HTR-8/SVneo (cell line): ENCODE measurements at places on chromosomes 6 and 20.

DNA sequence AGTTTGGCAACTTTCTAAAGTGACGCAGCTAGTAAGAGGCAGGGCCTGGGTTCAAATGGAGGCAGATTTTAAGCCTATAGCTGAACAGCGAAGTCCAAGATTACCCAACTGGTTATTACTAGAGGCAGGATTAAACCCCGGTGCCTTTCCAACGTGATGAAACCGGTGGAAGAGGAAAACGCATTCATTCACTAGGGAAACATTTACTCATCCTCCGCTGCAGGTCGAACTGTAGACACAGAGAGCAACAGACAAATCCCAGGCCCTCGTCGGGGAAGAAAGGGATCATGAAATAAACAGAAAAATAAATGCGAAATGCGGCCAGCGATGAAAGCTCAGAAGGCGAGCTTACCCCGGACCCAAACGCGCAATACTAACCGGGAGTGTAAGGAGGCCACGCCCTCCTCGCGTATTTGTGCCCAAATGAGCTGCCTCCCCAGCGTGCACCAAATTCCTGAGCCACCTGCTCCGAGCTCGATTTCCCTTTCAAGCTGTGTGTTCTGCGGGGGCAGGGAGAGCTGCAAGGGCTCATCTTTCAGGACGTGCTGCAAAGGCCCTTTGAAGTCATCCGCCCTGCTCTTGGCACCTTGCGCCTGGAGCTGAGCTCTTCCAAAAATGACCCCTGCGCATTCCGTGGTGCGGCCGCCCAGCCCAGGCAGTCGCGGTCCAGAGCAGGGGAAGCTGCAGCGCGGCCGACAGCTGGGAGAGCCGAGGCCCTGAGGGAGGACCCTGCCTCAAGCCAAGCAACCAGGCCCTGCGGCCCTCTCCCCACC lies 46.9 kb downstream of the PDYN start:
- no peak for DNase-seq

DNA sequence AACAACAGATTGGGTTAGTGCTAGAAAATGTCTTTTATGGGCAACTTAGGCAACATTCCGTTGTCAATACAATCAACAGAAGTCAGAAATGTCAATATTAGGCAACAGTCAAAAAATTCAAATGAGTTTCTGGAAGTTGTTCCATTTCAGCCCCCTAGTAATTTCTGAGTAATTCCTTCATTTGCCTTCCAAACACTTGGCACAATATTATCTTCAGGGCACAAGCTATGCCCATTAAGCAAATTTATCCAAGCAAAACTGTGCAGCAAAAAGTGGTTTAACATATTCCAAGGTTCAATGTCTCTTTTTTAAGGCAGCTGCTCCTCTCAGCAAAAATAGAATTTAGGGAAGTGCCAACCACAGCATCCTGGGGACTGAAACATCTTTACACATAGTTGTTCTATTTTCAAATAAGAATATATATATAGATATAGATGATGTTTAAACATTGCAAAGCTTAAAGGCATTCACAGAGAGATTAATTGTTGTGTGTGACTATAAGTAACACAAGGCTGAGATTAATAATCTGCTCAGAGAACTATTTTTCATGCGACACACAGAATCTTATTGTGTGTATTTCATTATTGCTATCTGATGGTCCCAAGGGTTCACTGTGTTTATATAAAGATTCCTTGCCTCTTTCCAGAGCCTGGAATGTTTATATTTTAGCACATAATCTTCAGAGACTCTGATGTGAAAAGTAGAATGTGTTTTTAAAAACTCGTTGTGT lies 75.2 kb upstream of the ADTRP start:
- DNase-seq = no peak

DNA sequence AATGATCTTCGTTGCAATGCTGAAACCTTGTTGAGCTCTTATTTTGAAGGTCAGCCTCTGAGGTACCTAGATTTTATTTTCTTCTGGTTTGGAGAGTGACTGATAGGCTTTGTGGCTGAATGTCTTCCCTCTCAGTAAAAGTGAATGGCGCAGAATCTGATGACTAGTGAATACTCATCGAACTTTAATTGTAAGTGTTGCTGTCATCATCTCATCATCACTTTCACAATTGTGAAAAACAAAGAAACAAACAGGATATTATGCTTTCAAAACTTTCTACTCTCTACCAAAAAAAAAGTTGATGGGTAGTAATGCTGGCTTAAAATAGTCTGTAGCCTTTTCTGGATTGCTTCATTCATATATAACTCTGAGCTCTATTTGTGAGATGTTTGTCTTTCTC lies 239.5 kb upstream of the RAB32 start:
- DNase-seq = no peak

DNA sequence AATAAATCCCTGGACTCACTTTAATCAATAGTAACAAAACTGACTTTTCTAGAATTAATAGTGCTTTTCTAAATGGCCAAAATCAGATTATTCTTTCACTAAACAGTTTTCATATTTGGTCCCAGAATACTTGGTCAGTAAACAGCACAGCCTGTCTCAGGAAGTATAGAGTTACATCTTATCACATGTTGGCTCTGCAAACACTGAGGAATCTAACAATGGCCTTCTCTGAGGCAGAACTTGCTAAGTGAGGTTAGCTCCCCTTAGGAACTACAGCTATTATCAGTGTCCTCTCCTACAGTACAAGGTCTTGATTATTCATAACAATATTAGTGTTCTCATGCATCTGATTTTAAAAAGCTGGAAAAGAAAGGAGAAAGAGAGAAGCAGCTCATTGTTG lies 1622.8 kb downstream of the HACE1 start:
- DNase-seq = peak; percentile 2

DNA sequence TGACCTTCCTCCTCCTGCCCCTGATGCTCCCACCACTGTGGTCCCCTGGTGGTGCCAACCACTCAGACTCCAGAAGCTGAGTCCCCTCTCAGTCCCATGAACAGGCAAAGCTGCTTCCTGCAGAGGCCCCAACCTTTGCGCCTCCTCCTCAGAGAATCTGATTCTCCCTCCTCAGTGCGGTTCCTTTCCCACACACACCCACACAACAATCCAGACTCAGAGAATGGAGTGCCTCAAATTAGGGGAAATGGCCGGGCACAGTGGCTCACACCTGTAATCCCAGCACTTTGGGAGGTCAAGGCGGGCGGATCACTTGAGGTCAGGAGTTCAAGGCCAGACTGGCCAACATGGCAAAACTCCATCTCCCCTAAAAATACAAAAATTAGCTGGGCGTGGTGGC lies 23.0 kb downstream of the RIPOR3 start:
- DNase-seq = no peak

DNA sequence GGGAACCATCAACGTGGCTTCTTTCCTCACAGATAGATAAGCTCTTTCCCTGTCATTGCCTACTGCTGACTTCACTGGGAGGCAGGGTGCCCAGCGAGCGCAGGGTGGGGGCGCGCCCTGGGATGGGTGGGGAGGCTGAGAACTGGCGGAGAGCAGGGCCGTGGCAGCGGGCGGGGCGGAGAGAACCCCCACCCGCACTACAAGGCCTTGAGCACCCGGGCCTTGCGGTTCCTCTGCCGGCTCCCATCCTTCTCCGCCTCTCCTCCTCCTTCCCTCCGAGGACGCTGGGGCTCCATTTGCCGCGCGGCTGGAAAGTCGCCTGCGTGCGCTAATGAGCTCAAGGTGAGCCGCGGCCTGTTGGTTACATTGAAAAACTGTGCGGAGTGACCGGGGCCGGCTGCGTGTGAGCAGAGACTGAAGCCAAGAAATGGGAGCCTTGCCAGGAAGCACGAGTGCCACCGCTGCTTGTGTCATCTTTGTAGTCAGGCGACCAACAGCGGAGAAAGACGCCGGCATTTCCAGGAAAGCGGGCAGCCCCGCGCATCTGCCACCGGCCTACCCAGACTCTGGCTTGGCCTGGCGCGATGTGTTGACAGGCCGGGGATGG lies 963.5 kb upstream of the SLC35B3 start:
- DNase-seq = no peak

- DNase-seq = no peak
These were observed 69.7 kb downstream of the RFPL4B start for GRCh38 chr6:112416866-112417265.

GRCh38 chr6:20402092-20402341 lies 338 bp downstream of the E2F3 start:
- DNase-seq = no peak

DNA sequence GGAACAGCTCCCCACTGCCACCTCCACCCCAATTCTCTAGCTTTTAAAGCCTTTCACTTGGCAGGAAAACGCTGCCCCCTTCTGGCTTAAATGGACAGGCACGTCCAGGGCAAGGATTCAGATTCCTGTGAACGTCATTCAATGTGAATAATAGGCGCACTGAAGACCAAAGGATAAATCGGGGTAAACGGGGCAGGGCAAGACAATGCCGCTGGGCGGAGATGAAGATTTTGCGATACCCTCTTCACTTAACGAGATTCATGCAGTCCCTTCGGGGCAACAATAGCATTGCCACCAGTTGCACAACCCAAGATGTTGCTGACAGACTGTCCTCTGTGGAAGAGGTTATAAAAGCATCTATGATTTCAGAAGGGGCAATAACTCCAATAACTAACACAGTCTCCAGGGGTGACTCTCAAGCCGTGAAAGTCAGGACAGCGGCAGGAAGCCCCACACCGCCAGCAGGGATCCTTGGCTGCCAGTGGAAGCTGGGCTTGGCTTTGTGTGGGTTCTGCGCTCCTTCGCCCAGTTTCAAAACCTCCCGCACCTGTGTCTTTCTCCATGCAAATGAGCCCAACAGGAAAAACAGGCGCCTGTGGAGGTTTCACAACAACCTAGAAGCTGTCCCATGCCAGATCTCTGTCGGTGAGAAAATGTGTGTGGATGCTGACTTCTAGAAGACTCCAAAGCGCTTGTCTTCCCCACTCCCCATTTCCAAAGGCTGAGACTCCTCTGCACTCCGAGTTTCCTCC lies 291.8 kb downstream of the BMP7 start:
- DNase-seq = peak; percentile 93

DNA sequence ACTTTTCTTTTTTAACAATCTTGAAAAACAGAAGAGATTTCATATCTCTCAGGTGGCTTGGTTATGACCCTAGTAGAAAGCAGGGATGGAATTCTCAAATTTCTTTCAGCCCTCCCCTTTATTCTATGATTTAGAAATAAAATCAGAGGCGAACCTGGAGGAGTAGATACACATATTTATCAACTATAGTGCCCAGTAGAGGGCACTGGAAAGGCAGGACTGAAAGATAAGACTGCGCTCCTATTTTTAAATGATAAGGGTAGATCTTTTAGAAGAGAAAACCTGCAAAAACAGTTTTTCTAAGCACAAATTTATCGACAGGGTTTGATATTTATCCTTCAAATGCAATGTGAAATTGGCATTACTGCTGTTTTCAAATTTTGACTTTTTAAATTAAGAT lies 1296.6 kb downstream of the EPHA7 start:
- DNase-seq = no peak
